ENCODE measurements at places on chromosomes 2 and 18.

- DNase-seq = no peak
Observed at GRCh38 chr2:189144700-189145211, 34.8 kb downstream of the COL5A2 start.

DNA sequence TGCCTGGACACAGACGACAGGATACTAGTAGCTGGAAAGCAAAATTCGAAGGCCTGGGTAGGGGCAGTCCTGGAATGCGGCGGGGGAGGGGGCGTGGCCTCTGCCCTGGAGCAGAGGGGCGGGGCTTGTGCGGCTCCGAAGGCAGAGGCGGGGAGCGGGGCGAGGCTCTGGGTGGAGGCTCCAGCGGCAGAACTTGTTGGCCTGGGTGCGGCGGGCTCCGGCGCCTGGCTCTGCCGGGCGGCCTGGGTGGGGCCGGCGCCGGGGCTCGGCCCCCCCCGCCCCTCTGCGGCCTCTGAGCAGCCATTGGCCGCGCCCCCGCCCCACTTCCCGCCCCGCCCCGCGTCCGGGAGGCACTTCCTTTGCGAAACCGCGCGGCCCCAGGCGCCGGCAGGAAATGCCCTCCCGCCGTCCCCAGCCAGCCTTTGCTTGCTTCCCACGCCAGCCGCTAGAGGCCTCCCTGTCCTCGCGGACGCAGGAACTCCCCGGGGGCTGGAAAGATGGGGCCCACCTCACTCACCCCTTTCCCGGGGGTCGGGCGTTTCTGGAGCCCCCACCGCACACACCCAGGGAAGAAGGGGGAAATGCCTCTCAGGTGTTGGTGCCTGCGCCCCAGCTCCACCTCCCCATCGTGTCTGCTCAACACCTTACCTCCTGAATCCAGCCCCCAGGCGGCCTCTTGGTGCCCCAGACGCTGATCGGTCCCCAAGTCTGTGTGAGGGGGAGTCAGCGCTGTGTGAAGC lies 6.7 kb downstream of the CTDSP1 start:
- peak; percentile 96 for DNase-seq

- no peak for DNase-seq
Observed at GRCh38 chr2:137826373-137827372, 137.6 kb upstream of the HNMT start.

DNA sequence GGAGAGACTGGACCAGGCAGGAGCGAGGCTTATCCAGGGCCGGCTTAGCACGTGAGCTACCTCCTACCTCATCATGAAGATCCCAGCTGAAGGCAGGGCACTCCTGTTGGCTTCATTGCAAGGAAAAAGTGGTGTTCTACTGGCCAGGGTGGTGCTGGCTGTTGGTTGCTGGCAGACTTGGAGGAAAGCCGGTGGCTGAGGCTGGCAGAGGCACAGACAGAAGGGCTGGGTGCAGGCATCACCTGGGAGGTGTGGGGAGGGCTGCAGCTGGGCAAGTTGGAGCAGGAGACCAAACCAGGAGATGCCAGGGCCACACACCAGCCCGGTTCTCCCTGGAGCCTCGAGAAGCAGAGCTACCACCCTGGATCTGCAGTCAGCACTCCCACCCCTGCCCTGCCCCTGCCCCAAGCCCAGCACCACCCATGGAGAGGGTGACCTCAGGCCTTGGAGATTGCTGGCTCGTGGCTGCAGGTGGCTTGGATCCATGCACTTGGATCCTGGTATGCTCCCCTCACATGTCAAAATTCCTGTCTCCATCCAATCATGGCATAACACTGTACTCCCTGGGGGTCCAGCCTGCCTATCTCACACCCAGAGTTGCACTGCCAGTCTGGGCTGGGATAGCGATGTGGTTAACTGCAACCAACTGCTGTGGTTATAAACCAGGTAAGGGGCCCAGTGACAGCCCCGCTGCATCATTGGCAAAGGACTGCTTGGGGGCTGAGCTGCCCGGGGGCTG lies 49.7 kb downstream of the GLI2 start:
- DNase-seq = no peak

DNA sequence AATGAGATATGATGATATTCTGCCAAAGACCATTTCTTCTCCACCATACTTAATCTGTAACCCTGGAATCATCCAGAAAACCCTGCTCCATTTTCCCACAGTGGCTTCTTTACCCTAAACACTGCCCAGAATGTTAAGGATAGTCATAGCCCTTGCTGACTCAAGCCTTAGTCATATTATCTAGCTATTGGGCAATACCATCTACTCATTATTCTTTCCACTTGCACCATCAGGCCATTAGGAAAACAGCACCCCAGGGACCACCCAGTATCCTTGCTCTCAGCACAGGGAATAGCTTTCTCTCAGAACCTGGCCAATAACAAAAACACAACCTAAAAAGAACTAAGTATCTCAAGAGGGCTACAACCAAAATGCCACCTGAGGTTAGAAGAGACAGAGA lies 445.7 kb upstream of the SLC14A2 start:
- DNase-seq = no peak

DNA sequence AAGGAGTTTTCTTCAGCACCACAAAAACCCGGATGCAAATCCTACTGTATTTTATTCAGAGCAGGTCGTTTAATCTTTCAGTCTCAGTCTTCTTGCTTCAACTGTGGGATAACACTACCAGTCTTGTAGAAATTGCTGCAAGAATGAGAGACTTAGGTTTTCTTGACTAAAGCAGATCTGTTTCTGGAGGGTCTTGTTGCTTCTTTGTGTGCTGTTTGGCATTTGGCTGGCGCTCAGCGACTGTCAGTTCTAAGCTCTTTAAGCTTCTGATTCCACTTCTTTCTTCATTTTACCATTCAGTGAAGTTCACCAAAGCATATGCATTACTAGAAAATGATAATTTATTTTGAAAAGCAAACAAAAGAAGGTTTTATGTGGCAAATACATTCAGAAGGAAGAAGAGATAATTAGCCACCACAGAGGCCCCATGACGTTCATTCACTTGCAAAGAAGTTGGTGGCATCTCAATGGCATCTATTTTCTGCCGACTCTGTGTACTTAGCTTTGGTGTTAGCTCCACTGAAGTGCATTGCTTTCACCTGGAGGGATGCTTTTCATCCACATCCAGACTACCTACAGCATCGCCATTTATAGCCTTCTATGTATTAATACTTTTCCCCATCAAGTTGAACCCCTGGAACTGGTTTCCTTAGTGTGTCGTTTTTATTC lies 53.7 kb downstream of the TRIB2 start:
- no peak for DNase-seq

DNA sequence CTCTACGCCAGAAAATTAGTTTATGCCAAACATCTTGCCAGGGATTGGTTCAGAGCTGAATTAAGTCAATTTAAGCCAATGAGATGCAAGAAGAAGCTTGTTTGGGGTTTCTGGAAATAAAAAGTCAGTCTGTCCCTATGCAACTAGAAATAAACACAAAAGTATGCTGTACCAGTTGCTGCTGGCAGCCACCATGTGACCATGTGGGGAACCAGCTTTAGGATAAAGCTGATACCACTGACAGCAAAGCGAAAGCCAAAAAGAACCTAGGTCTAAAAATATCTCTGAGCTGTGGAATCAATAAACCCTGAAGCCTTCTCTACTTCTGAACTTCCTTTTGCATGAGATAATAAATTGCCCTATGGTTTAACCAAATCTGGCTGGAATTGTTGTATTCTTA lies 181.8 kb upstream of the PARD3B start:
- DNase-seq = no peak

DNA sequence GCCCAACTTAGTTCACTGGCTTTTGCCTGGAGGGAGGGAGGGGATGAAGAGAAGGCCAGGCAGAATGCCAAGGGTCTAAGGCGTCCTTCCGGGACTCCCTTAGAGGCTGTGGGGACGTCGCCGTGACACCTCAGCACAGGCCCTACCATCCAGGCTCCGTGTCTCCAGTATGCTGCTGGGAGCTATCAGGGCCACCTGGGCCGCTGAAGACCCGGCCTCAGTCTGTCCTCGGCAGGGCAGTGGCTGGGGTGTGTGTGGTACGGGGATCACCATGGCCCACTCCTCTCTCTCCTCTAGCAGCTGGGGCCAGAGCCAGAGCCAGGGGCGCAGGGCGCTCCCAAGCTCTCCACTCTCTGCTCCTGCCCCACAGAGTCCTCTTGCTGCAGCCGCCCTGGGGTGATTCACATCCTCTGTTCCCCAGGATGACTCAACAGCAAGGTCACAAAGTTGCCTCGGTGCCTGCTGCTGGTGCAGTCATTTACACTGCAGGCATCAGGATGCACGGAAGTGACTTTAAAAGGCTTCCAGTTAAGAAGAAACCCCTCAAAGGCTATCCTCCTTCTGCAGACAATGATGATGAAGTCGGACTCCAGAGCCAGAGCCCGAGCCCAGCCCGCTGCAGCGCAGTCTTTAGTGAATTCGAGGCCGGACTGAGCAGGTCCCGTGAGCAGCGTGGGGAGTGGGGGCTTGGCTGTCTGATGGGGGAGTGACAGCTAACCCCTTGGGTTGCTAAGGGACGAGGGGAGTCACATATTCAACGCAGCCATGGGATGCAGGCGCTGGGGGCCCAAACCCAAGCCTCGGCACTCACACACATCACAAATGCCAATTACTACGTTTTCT lies 31.9 kb downstream of the SNORC start:
- no peak for DNase-seq

DNA sequence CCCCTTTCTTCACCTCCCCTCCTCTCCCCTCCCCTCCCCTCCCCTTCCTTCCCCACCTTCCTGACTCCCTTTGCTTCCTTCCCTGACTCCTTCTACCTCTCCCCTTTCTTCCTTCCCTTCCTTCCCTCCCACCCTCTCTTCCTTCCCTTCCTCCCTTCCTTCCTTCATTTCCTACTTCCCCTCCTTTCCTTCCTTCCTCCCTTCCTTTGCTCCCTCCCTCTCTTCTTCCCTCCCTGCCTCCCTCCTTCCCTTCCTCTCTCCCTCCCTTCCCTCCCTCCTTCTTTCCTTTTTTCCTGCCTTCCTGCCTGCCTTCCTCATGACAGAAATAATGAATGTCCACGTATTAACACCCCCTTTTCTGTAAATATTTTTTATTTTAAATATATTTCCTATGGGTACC lies 260.2 kb downstream of the ZNF407 start:
- DNase-seq = no peak

DNA sequence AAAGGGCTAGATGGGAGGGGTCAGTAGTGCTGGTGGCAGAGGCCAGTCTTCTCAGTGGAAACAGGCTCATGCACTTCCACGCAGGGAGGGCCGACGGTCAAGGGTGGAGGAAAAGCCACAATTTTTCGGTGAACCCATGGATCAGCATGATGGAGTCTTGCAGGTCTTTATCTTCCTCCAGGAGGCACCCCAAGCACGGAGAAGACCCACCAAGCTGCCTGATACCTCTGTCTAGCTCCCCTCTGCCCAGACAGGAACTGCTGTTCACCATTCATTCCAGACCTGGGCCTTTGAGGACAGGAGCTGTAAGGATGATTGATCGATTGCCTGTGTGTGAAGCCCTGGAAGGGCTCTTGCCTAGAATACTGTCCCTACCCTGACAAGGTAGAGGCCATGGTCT lies 2.8 kb upstream of the LRRFIP1 start:
- no peak for DNase-seq

- no peak for DNase-seq
Observed at GRCh38 chr2:102410952-102411351, 12.0 kb upstream of the IL18RAP start.

DNA sequence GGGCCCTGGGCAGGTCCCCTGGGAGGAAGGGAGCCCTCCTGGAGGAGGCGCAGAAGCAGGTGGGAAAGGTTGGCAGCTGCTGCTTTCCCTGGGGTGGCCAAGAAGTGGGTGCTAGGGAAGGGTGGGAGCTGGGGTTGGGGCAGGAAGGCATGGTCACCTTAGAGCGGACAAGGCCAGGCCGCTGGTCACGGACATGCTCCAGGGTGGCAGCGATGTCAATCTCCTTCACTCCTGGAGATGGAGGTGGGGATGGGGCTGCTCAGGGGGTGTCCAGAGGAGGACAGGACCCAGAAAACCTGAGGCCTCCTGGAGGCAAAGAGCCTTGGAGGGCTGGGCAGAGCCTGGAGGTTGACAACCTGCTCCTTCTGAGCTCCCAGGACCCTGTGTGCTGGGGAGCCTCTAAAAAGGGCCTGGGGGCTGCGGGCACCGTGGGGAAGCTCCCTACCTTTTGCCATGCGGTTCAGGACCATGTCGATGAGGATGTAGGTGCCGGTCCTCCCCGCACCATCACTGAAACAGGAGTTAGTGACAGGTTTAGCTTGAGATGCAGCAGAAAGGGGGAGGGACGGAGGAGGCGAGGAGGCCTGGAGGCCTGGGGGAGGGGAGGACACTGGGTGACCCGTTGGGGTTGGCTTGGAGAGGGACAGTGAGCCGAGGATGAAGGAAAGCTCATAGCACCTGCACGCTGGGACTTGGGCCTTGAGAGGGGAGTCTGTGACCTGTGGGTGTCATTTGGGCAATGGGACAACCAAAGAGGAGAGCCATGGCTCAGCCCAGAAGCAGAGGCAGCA lies 11.4 kb downstream of the DNAJB2 start:
- no peak for DNase-seq

DNA sequence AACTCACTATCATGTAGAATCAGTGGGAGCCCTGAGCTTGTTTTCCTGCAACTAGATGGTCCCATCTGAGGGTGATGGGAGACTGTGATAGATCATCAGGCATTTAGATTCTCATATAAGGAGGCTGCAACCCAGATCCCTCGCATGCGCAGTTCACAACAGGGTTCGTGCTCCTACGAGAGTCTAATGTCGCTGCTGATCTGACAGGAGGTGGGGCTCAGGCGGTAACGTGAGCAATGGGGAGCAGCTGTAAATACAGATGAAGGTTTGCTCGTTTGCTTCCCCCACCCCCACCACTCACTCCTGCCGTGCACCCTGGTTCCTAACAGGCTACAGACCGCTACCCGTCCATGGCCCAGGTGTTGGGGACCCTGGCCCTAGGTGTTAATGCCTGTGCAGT lies 113.6 kb downstream of the RNF144A start:
- no peak for DNase-seq

GRCh38 chr18:49733321-49733720 lies 80.0 kb downstream of the ACAA2 start:
- DNase-seq = no peak

- no peak for DNase-seq
Observed at GRCh38 chr2:107529146-107529545, 297.5 kb upstream of the RGPD4 start.

- no peak for DNase-seq
Observed at GRCh38 chr2:165927353-165927752, 26.2 kb downstream of the TTC21B start.

- DNase-seq = peak; percentile 77
Observed at GRCh38 chr18:864872-865273, 39.8 kb upstream of the ADCYAP1 start.

GRCh38 chr2:129876541-129876940 lies 102.9 kb upstream of the RAB6C start:
- DNase-seq = no peak

GRCh38 chr2:12168791-12169388 lies 422.5 kb downstream of the LPIN1 start:
- DNase-seq = no peak

DNA sequence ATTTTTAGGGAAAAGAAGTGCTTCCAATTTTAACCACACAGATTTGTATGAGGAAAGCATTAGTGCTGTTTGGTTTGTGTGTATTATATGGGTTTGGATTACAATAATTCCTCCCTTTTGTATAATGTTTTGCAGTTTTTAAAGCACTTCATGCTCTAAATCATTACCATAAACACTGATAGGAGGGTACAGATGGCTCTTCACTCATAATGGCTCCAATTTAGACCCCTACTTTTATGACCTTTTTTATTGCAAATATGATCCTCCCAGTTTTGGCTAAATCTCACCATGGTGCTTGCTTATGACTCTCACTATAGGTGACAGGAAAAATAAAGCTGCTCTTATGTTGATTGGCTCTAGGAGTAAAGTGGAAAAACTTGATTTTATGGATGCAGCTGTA lies 23.8 kb upstream of the TMEM17 start:
- DNase-seq = no peak

GRCh38 chr18:43531438-43531837 lies 254.1 kb upstream of the SYT4 start:
- no peak for DNase-seq

- DNase-seq = no peak
Observed at GRCh38 chr18:7812431-7813063, 245.4 kb downstream of the PTPRM start.
